ENCODE measurements at places on chromosomes 6 and 20.
A peak's percentile ranks its signal among the peaks of the same experiment; 100 is the strongest.

DNA sequence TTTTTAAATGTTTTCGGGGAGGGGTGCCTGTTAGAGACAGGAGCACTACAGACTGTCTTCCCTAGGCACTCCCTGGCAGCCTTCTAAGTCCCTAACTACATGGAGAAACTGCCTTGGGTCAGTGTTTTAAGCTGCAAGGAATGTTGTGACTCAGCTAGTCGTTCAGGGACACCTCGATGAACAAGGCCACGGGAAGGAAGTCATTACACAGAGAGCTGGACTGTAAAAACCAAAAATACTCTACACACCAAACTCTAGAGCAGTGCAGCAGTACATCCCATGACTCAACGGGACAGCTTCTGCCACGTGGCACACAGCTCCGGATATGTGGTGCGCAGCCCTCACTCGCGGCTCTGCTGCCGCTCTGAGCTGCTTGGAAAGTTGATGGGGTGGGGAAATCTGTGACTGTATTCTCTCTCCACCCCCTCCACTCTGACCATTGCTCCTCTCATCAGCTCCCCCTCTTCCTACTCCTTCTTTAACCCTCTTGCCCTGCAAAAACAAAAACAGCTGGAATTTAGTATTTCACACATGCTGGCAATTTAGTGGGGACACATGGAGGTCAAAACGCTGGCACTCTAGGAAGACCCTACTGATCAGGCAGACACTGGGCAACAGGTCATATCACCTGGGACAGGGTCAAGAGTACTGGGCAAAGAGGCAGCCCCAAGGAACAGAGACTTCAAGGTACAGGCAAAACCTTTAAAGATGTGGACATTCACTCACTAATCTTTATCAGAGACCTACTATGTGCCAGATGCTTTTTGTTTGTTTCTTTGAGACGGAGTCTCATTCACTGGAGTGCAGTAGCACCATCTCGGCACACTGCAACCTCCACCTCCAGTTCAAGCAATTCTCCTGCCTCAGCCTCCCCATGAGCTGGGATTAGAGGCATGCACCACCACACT, 10.9 kb upstream of the LPIN3 start:
- peak; percentile 80 for DNase-seq
- H3K27me3 ChIP-seq, result no peaks in the 10 kb centered on the region

DNA sequence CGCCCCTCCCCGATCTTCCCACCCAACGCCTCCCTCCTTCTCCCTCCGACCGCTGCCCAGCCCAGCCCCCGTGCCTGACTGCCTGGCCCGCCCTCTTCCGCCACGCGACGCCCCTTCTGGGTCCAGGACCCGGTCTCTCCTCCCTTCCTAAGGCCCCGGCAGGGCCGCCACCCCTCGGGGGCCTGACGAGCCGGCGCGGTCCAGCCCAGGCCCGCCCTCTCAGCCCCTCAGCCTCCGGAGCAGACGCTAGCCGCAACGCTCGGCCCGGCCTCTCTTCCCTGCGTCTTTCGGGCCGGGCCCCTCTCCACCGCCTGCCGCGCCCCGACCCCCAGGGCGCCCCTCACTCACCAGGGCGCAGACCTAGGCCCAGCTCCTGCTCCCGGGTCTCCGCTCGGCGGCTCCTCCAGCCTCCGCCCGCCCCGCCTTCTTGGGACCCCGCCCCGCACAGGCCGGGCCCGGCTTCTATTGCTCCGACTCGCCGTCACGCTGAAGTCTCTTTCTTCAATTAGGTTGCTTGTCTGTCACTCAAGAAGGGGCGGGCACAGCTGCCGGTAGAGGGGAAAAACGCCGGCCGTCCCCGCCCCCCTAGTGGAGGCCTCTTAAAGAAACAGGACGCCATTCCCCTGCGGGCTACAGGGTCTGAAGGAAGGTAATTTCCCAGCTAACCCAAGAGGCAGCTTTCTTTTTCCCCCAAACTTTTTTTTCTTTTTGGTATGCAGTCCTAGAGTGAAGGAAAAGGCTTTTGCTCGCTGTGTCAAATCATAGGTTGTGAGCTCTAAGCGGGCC, at the start of gene ELMO2:
ELMO2 (minus strand) TSS at position 416 of the 786 bp plus-strand sequence. CDS start 12,133 bp downstream, outside the sequence.
- H3K27me3 ChIP-seq, result no peaks in the 10 kb centered on the region
- H3K27ac ChIP-seq, result peak within 1 kb of the TSS; percentile 86
- peak within 1 kb of the TSS; percentile 83 for H3K4me3 ChIP-seq
- peaks cover 8% of the 10 kb centered on the region for H3K4me1 ChIP-seq

GRCh38 chr20:35151736-35152135, 4.6 kb upstream of the EDEM2 start:
- H3K27ac ChIP-seq, result no peak overlapping the region
- H3K36me3 ChIP-seq, result no peaks in the 10 kb centered on the region
- DNase-seq, result no peak
- H3K27me3 ChIP-seq, result no peaks in the 10 kb centered on the region
- no peaks in the 10 kb centered on the region for H3K4me1 ChIP-seq

- no peak for DNase-seq
- no peaks in the 10 kb centered on the region for H3K36me3 ChIP-seq
- H3K27me3 ChIP-seq, result no peaks in the 10 kb centered on the region
- no peaks in the 10 kb centered on the region for H3K4me1 ChIP-seq
- H3K27ac ChIP-seq, result no peak overlapping the region
- H3K4me3 ChIP-seq, result no peak overlapping the region
These were observed 10.6 kb upstream of the CCN5 start for GRCh38 chr20:44704551-44704971.

- no peak overlapping the region for H3K4me3 ChIP-seq
- no peaks in the 10 kb centered on the region for H3K36me3 ChIP-seq
- no peak for DNase-seq
- no peaks in the 10 kb centered on the region for H3K27me3 ChIP-seq
These were observed 11.5 kb downstream of the IRF4 start for GRCh38 chr6:402901-403658.

GRCh38 chr6:134551245-134551960, 233.5 kb upstream of the SGK1 start:
- no peaks in the 10 kb centered on the region for H3K27me3 ChIP-seq
- no peaks in the 10 kb centered on the region for H3K36me3 ChIP-seq
- H3K27ac ChIP-seq, result no peak overlapping the region
- H3K4me3 ChIP-seq, result no peak overlapping the region

DNA sequence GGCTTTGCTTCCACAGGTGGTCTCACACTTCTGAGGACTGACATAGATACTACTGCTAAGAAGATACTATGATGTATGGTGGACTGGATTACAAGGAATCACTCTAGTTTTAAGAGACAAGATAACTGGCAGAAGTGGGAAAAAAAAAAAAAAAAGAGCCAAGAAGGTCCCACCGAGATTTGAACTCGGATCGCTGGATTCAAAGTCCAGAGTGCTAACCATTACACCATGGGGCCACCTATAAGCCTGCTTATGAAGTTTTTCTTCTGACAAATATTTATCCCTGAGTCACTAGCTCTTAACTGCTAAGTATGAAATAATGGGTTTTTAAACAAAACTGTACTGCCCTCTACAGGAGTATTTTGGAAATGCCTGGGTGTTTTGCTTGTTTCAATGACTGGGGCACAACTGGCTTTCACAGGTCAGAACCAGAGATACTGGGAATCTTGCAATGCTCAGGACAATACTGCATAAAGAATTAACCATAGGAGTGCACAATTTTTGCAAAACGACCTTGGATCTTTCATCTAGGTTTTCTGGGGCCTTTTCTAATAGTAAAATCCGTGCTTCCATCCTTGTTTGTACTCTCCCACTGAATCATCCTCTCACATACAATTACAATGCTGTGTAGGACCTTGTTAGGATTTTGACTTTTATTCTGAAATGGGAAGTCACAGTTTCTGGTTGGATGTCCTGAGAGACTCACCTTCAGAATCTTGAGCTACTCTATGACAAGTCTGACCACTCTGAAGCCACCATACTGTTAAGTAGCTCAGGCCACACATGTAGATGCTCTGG, 116.3 kb downstream of the OR2B2 start:
- no peak overlapping the region for H3K4me3 ChIP-seq
- H3K4me1 ChIP-seq, result peaks cover 2% of the 10 kb centered on the region
- DNase-seq, result peak; percentile 95
- H3K27ac ChIP-seq, result no peak overlapping the region

DNA sequence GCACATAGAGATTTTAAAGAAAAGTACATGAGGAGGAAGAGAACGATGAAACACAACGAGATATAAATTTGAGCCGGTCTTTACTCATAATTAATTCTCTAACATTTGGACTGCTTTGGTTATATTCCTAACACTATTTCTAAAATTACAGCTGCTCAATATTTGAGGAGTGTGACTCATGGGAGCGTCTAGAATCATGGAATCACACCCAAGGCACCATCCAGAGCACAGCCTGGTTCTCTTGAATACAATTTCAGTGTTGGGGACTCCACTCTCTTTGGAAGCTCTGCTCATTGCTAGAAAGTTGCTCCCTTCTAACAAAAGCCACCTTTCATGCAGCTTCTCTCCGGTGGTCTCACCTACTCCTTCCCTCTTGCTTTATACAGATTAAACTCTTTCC, 64.4 kb downstream of the LY86 start:
- no peaks in the 10 kb centered on the region for H3K27me3 ChIP-seq
- H3K27ac ChIP-seq, result no peak overlapping the region
- no peak overlapping the region for H3K4me3 ChIP-seq

DNA sequence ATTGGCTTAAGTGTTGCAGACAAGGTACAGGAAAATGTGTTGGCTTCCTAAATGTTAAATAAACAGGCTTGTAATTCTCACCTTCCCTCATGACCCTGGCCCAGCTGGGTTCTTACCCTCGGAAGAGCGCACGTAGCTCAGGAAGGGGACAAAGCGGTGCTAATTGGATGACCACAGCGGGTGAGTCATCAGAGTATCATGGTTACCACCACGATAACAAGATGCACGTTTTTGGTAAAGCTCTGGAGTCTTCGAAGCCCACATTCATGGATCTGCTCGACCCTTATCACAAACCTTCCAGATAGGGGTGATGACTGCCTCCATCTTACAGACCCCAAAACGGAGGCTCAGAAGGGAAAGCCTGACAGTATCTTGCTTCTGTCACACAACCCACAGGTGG, 32.8 kb downstream of the APCDD1L start:
- no peak overlapping the region for H3K4me3 ChIP-seq
- peak; percentile 91 for DNase-seq
- no peaks in the 10 kb centered on the region for H3K36me3 ChIP-seq
- no peak overlapping the region for H3K27ac ChIP-seq

- no peak overlapping the region for H3K27ac ChIP-seq
- no peaks in the 10 kb centered on the region for H3K27me3 ChIP-seq
- H3K36me3 ChIP-seq, result no peaks in the 10 kb centered on the region
- DNase-seq, result no peak
- no peak overlapping the region for H3K4me3 ChIP-seq
These were observed 6.9 kb upstream of the IYD start for GRCh38 chr6:150361876-150362275.

GRCh38 chr6:6905961-6906518, 201.7 kb upstream of the RREB1 start:
- no peak overlapping the region for H3K4me3 ChIP-seq
- H3K27me3 ChIP-seq, result no peaks in the 10 kb centered on the region
- H3K27ac ChIP-seq, result no peak overlapping the region
- DNase-seq, result peak; percentile 65

DNA sequence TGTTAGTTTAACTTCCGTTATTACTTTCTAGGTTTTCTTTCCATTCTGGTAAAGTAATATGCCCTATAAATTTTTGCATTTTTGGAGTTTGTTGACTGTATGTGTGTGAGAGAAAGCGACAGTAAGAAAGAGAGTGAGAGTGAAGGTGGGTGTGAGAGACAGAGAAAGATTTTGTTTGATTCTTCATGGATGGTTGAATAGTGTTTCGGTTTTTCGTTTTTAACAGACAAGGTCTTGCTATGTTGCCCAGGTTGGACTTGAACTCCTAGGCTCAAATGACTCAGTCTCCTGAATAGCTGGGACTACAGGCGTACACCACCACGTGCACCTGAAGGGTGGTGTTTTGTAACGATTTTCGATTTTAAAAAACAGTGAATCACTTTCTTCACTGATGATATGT, 329.1 kb upstream of the RUNX2 start:
- no peak overlapping the region for H3K4me3 ChIP-seq
- DNase-seq, result no peak
- H3K4me1 ChIP-seq, result no peaks in the 10 kb centered on the region
- no peaks in the 10 kb centered on the region for H3K36me3 ChIP-seq
- no peak overlapping the region for H3K27ac ChIP-seq

- DNase-seq, result no peak
- no peaks in the 10 kb centered on the region for H3K27me3 ChIP-seq
- H3K27ac ChIP-seq, result no peak overlapping the region
- H3K36me3 ChIP-seq, result peaks cover 2% of the 10 kb centered on the region
These were observed 115.6 kb downstream of the MTHFD1L start for GRCh38 chr6:150981095-150981494.

GRCh38 chr6:150652848-150653613, 53.3 kb downstream of the PLEKHG1 start:
- no peak overlapping the region for H3K27ac ChIP-seq
- no peaks in the 10 kb centered on the region for H3K4me1 ChIP-seq
- DNase-seq, result no peak
- H3K36me3 ChIP-seq, result no peaks in the 10 kb centered on the region

GRCh38 chr6:43972913-43973300, 154.3 kb downstream of the MRPL14 start:
- no peaks in the 10 kb centered on the region for H3K36me3 ChIP-seq
- no peak overlapping the region for H3K4me3 ChIP-seq
- no peak for DNase-seq
- H3K4me1 ChIP-seq, result peaks cover 4% of the 10 kb centered on the region

DNA sequence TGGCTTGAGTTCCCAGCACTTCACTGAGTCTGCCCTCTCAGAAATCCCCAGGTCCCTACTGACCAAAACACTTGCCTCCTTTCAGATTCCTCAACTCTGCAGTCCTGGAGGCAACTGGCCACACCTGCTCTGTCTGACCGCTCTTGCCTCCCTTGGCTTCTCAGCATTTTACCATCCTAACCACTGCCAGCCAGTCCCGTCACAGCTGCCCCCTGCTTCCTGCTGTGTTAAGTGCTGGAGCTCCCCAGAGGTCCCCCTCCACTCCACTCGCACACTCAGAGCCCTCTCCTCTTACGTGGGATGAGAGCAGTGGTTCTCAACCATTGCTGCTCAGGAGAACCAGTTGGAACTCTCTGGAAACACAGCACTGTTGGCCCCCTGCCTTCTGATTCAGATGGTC, 20.5 kb downstream of the ADAT2 start:
- no peak for DNase-seq
- no peak overlapping the region for H3K4me3 ChIP-seq
- no peaks in the 10 kb centered on the region for H3K27me3 ChIP-seq
- H3K4me1 ChIP-seq, result no peaks in the 10 kb centered on the region
- H3K36me3 ChIP-seq, result no peaks in the 10 kb centered on the region

- no peaks in the 10 kb centered on the region for H3K36me3 ChIP-seq
- H3K4me3 ChIP-seq, result no peak overlapping the region
- DNase-seq, result no peak
- peaks cover 3% of the 10 kb centered on the region for H3K4me1 ChIP-seq
- no peaks in the 10 kb centered on the region for H3K27me3 ChIP-seq
- no peak overlapping the region for H3K27ac ChIP-seq
These were observed 189.6 kb downstream of the GJA10 start for GRCh38 chr6:90083891-90084290.

- H3K27me3 ChIP-seq, result no peaks in the 10 kb centered on the region
- H3K4me3 ChIP-seq, result no peak overlapping the region
- no peak overlapping the region for H3K27ac ChIP-seq
- peaks cover 4% of the 10 kb centered on the region for H3K4me1 ChIP-seq
These were observed 81.2 kb downstream of the PLCB1 start for GRCh38 chr20:8213270-8213669.
